ENCODE measurements at places on chromosomes 3 and 15.

GRCh38 chr15:88006146-88006545, 250.4 kb downstream of the NTRK3 start:
- no peak for DNase-seq

DNA sequence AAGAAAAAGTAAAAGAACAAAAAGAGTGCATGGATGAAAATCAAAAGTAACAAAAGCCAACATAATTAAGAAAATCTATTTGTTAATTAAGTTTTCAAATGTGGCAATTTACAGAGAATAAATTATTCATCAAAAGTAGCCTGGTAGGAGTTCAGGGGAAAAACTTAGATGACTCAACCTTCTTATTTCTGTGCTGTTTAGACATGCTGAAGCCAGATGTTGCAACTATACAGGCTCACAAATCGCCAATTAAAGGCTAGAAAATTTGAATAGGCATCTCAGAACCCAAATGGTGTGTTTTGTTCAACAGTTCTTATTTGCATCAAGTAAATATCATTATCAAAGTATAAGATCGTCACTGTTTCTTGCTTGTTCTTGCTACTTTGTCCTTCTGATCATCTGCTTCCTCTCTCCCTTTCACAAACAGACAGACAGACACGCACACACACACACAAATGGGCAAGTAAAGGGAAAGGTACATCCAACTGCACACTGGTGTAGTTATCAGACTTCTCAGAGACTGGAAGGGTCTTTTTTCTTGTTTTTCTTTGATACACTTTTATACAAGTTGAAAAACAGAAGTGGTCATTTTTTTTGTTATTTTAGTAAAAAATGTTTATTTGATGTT, 572.2 kb downstream of the MECOM start:
- DNase-seq = no peak

- DNase-seq = no peak
Observed at GRCh38 chr15:61564785-61565184, 335.7 kb upstream of the RORA start.

DNA sequence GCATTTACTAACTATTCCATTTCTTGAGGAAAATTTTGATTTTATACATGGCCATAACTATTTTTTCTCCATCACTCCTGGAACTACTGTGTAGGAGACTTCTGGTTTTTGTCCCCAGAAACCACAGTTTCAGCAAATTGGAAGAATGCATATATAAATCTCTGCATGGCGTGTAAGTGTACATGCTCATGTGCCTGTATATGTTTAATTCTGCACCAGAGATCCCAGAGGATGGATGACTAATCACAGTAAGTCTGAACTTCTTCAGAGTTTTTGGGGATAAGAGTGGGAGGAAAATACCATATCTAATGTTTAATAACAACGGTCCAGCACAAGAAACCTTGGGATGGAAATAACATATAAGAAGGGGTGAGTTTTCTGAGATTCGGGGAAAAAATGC, 10.9 kb upstream of the COL6A6 start:
- DNase-seq = no peak

DNA sequence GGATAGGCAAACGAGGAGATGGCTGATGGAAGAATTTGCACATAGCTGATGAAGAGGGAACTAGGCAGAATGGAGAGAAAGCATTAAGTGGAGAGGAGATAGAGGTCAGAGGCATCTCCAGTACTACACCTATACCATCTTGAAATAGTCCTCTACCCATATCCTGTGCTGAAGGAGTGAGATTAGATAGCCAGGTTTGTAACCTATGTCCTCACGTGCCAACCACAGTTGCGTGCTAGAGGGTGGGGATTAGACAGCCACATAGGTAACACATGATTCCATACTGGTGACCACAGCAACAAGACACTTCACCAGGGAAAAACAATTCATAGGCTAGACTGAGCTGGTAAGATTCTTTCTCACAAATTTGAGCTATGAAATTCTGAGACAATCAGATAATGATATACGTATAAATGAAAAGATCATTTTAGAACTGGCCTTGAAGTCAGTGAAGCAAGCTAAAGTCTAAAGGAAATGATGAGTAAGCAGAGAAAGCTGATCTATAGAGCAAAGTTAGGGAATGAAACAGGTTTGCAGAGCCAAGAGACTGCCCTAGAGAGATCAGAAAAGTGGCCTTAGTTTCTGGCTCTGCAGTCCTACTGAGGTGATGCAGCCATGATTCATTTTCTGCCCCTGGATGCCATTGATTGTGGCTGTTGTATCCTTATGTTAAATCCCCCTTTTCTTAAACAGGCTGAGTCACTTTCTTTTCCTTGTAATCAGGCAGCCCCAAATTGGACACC, 17.7 kb downstream of the MYNN start:
- no peak for DNase-seq

DNA sequence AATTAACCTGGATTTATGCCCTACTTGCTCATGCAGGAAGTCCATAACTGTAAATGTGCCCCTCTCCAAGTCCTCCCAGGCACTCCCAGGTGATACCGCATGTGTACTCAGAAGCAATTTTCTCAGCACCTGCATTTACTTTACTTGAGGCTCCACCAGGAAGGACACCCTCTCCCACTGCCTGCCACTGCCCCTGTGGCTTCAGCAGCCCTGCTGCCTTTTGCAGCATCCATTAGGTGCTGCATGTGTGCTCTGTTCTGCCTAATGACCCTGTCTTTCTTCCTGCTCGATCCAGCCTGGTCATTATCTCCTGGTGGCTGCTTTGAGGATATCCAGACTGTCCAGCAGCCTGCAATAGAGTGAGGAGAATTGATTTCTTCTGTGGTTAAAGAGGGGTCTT, 107.6 kb upstream of the SEMA6D start:
- no peak for DNase-seq

DNA sequence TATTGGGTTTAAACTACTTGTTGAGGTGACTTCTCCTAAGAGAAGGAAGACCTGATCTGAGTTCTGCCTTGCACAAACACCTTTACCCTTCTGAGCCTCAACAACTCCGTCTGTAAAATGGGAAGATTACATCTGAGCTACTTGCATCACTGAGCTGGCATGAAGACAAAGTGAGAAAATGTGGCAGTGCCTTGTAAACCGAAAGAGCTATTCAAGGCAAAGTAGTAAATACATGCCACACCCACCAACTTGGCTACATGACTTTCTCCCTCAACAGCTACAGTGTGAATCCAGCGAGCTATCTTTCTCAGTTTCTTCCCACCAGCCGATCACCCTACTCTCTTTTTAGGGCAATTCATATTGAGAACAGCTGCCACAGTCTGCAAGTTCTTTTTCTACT, 148.3 kb downstream of the FOXB1 start:
- DNase-seq = no peak

GRCh38 chr3:172245241-172245640, 203.0 kb downstream of the GHSR start:
- DNase-seq = no peak

DNA sequence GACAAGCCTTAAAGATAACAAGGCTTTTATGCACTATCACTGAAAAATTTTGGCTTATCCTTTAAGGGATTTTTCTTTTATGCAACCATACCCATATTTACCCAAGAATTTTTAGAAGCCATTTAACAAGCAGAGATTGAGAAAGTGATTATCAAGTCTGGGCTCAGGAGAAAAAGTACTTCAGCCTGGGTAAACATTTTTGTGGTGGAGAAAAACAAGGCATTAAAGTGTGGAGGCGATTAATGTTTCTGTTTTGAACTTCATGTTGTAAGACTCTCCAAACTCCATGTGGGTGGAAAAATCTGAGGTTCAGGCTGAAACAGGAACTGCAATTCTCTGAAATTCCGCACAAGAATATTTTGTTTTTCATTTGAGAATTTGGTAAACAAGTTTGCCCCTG, 260.4 kb upstream of the KCNMB2 start:
- no peak for DNase-seq

- DNase-seq = no peak
Observed at GRCh38 chr3:115666920-115667737, 43.8 kb downstream of the GAP43 start.

DNA sequence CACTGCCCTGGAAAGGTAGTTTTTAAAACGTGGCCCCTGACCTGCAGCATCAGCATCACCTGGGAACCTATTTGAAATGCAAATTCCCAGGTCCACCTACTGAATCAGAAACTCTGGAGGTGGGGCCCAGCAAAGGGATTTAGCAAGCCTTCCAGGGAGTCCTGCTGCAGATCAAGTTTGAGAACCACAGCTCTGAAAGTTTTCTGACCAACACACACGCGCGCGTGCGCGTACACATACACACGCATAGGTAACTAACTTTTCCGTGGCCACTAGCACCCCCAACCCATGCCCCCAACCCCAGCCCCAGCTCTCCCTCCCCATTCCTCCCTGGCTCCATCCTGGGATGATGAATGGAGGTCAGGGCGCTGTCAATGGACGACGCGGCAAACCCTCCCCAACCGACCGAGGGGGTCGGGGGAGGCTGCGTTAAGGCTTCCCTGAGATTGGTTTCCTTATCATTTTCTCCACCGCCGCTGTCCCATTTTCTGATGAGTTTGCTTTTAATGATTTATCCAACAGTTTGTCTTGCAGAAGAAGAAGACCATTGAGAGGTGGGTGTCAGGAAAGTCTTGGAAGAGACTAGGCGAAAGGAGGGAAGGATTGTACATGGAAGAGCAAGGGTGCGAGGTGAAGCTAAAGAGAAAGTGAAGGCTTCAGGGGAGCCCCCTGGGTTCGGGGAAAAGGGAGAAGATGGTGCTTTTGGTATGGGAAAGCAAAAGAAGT, 590 bp upstream of the BOC start:
- DNase-seq = no peak

GRCh38 chr3:106296062-106296461, 427.2 kb upstream of the CBLB start:
- no peak for DNase-seq

DNA sequence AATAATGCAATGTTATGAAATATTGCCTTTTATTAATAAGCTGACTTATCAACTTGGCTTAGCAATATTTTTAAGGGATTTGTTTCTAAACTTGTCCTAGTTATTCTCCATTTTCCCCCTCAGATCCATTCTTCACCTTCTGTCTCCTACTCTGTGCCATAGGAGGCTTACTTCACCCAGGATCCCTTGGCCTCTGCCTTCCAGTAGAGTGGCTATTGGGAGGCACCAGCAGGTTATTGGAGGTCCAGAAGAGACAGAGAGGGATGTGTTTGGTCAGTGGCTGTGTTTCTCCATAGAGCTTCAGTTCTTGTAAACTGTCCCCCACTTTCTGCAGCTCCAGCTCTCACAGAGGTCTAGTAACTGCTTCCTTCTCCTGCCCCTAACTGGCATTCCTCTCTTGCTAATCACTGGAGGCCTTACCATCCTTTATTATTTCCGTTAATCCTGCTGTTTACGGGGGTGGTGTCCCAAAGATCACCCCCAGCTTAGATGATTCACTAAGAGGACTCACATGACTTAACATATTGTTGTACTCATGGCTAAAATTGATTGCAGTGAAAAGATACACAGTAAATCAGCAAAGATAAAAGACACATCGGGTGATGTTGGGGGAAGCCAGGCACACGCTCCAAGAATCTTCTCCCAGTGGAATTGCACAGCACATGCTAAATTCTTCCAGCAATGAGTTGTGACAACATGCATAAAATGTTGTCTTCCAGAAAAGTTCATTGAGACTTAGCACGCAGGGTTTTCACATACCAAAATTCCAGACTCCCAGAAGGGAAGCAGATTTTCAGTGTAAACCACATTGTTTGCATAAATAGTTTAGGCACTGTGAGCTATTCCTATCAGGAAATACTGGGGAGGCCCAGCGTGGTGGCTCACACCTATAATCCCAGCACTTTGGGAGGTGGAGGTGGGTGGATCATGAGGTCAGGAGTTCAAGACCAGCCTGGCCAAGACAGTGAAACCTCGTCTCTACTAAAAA, 67.5 kb downstream of the RPL22L1 start:
- DNase-seq = no peak

DNA sequence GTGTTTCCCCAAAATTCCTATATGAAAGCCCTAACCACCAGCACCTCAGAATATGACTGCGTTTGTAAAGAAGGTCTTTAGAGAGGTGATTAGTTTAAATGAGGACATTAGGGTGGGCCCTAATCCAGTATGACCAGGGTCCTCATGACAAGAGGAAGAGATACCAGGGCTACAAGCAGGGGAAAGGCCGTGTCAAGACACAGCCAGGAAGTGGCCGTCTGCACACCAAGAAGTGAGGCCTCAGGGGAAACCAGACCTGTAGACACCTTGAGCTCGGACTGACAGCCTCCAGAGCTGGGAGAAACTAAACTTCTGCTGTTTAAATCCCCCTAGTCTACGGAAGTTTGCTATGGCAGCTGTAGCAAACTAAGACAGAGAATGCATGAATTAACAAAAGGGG, 14.2 kb downstream of the KIF7 start:
- no peak for DNase-seq

DNA sequence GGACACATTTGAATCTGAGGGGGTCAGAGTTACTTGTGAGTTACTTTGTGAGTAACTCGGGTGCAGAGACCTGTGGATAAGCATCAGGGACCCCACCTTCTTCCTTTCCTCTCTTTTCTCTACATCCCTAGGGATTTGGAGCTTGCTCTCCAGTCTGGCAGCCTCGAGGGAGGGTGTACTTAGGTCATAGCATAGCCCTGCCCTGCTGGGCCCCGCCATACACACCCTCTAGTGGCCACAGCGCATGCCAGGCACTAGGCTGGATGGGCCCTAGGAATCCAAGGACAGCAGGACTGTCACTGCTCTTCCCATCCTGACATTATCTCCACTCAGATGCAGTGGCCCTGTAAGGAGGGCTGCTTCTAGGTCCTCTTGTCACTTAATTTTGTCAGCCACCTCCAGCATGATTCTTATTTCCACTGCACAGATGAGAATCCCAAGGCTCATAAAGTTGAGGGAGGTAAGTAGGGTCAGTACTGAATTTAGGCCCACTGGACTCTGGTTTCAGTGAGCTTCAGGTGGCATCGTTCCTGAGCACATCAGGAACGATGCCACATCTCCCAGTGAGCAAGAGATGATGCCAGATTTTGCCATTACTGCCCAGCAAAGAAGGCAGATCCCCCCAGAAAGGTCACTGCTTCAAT, 3.6 kb upstream of the SMAD6 start:
- no peak for DNase-seq

GRCh38 chr3:86989006-86989405, 1.9 kb downstream of the VGLL3 start:
- DNase-seq = no peak

DNA sequence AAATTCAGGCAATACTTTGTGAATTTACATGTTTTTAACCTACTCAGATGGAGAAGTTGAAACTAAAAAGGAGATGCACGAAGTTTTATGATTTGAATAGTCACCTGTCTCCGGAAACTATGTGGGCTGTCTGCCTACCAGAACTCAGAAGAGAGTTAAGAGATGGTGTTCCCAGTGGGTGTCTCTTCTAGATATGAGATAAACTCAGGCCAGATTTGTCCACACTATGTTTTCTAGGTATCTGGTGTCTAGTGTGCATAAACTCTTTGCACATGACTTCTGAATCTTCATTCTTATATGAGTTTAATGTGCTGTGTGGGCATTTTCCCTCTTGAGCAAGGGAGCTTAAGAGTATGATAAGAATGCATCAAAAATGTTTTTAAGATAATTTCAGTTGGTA, 222.8 kb downstream of the FOXP1 start:
- no peak for DNase-seq

- no peak for DNase-seq
Observed at GRCh38 chr15:85691350-85692240, 103.1 kb downstream of the KLHL25 start.

All from omental fat pad (tissue), 4 donors.